ENCODE measurements at places on chromosomes 3 and 15.
A peak's percentile ranks its signal among the peaks of the same experiment; 100 is the strongest.

- DNase-seq, result no peak
These were observed 782.2 kb downstream of the VGLL3 start for GRCh38 chr3:86208772-86209171.

- DNase-seq, result no peak
These were observed 180.0 kb downstream of the CD47 start for GRCh38 chr3:107910713-107911259.

DNA sequence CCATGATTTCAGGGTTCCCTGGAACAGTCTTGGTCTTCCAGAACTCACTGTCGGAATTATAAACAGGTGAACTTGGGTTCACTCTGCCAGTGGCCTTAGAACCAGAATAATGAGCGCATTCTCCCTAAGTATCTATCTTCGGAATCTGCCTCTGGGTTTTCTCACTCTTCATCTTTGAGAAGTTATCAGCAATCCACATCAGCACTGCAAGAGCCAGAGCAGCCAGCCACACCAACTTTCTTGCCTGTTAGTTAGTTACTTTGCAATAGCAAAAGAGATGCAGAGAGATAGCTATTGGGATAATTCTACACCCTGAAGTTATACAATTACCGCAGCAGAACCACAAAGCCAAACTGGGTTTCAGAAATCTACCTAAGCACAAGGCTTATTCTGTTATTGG, 25.8 kb downstream of the GLB1 start:
- DNase-seq, result no peak

DNA sequence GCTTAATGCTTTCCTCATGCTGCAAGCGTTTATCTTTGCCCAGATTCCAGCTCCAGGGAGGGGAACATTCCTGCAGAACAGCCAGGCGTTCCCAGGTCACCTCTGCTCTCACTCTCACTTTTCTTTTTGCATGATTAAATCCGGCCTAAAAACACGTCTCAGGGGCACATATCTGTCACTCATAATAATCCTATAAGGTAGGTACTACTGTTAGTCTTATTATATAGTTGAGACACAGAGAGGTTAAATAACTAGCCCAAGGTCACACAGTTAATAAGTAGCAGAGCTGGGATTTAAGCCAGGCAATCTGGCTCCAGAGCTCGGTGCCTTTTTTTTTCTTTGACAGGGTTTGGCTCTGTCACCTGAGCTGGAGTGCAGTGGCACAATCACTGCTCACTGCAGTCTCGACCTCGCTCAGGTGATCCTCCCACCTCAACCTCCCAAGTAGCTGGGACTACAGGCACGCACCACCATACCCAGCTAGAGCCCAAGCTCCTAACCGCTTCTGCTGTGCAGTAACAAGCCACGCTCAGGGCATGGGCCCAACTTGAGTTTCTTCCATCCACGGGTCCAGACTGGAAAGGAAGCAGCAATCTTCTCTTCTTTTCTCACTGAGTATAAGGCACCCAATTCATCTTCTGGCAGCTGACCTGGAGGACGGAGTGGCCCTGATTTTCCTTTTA, 96.5 kb downstream of the LIPC start:
- DNase-seq, result no peak

GRCh38 chr15:51281368-51281967, 56.9 kb downstream of the CYP19A1 start:
- no peak for DNase-seq

- no peak for DNase-seq
These were observed 51.9 kb downstream of the RPLP1 start for GRCh38 chr15:69504352-69505040.

GRCh38 chr3:149604125-149604875, 53.5 kb downstream of the WWTR1 start:
- DNase-seq, result no peak

DNA sequence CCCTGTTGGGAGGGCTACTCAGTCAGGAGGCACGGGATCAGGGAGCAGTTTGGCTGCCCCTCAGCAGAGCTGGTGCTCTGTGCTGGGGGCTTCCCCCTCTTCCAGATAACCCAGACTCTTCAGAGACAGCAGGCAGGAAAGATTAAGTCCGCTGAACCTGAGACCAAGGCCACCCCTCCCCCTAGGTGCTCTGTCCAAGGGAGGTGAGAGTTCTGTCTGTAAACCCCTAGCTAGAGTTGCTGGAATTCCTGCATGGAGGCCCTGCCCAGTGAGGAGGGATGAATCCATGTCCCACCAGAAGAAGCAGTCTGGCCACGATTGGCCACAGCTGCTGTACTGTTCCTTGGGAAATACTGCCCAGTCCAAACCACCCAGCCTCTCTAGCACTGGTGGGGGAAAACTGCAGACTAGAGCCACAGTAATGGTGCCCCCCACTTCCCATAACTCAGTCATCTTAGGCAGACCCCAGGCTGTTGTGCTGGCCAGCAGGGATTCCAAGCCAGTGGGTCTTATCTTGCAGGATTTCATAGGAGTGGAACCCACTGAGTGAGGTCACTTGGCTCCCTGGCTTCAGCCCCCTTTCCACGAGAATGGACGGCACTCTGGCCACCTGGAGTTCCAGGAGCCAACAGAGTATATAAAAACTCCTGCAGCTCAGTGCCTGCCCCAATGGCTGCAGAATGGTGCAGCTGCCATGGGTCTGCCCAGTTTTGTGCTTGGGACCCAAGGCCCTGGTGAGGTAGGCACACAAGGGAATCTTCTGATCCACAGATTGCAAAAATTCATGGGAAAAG, 42.9 kb downstream of the NPAP1 start:
- DNase-seq, result no peak

DNA sequence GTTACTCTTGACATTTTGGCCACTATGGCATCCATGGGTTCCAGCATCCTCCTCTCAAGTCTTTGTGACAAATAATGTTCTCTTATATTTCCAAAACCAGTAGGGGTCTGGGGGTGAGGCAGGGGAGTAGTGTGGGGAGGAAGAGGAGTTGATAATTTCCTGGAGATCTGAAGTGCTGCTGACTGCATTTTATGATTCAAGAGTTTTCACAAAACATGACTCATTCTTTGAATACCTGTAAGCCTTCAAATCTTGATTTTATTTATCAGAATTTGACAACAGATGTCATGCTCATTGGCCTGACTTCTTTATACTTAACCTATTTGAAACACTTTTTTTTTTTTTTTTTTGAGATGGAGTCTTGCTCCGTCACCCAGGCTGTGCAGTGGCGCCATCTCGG, 98.8 kb upstream of the PLXND1 start:
- no peak for DNase-seq

GRCh38 chr3:160003520-160004128, 15.0 kb downstream of the IL12A start:
- DNase-seq, result peak; percentile 18

GRCh38 chr15:93372208-93372864, 283.3 kb upstream of the RGMA start:
- DNase-seq, result no peak

DNA sequence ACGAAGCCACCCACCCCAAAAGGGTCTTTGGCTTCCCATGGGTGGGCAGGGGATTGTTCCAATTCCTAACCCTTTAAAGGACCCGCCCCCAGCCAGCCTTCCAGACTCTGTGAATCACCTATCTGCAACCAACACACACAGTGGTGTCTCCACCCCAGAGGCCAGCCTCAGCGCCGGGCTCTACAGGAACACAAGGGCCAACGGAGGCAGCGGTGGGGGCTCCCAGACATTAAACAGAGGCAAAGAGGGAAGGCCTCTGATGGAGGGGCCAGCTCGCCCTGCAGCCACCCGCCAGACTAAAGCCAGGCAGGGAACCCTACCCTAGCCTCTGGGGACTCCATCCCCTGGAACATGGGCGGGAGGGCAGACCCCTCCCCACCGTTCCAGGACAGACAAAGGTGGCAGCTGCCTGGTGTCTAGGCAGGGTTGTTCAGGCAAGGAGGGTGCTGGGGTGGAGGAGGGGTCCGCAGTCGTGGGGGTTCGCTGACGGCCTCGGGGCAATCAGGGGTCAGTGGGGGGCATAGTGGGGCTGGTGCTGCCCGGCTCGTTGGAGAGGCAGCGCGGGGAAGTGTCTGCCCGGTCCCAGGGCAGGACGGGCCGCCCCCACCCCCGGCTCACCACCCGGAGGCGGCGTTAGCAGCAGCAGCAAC, 448 bp downstream of the SHISA5 start:
- DNase-seq, result no peak

DNA sequence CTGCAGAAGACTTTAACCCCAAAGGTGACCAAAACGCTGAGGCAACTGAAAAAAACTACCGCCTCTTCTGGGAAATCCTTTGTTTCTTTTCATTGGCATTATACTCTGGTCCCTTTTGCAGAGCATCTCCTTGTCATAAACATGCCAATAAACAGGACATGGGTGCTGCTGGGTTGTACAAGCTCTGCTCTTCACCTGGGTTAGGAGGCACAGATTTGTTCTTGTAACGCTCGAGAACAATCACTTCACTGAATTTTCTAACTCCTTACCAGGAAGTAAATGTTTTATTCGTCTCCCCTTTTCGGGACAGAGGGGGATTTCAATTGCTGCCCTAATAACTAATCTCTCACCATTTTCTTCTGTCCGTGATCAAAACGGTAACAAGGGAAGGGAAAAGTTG, 1.3 kb downstream of the PLCH1 start:
- DNase-seq, result no peak

DNA sequence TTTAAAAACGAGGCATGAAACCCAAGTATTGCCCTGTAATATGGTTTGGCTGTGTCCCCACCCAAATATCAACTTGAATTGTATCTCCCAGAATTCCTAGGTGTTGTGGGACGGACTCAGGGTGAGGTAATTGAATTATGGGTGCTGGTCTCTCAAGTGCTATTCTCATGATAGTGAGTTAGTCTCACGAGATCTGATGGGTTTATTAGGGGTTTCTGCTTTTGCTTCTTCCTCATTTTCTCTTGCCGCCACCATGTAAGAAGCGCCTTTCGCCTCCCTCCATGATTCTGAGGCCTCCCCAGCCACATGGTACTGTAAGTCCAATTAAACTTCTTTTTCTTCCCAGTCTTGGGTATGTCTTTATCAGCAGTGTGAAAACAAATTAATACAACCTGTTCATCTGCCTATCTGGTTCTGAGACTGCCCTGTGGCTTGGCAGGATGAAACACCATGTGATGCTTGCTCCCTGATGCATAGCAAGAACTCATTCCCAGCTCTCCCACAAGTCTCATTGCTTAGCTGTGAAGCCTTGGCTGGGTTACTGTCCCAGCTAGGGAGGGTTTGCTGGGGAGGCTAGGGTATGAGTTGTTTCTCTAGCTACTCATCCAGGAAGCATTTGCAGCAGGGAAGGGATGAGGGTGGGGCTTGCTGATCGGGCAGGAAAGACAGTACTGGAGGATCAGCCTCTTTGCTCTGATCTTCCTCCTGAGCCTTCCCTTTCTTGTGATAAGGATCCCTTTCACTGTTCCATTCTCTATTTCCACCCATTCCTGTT, 3.7 kb upstream of the SQOR start:
- DNase-seq, result no peak

GRCh38 chr3:105139881-105140560, 226.7 kb upstream of the ALCAM start:
- DNase-seq, result no peak

DNA sequence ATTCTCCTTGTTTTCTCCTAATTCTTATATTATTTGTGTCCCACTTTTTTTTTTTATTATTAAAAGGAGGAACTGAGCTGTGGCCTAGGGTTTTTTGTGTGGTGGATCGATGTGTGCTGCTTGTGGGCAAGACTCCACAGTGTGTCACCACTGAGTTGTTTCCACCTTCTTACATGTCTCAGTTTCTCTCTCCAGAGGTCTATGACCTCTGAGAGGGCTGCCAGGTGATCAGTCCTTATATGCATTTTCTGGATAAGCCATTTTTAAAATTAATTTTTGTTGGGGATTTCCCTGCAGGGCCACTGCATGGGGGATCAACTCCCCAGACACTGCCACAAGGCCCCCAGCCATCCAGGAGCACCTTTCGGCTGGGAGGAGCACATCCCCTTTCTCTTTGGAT, 27.8 kb downstream of the IQCF6 start:
- no peak for DNase-seq

- DNase-seq, result no peak
These were observed 70.1 kb downstream of the CCK start for GRCh38 chr3:42195879-42196330.

- DNase-seq, result no peak
These were observed 36.9 kb downstream of the HACD2 start for GRCh38 chr3:123547881-123548519.

- DNase-seq, result no peak
These were observed 138.3 kb downstream of the P3H2 start for GRCh38 chr3:189982321-189982945.

GRCh38 chr3:195198426-195199346, 72.3 kb downstream of the XXYLT1 start:
- no peak for DNase-seq

- DNase-seq, result no peak
These were observed 253.3 kb upstream of the LYSMD4 start for GRCh38 chr15:99986297-99987118.

DNA sequence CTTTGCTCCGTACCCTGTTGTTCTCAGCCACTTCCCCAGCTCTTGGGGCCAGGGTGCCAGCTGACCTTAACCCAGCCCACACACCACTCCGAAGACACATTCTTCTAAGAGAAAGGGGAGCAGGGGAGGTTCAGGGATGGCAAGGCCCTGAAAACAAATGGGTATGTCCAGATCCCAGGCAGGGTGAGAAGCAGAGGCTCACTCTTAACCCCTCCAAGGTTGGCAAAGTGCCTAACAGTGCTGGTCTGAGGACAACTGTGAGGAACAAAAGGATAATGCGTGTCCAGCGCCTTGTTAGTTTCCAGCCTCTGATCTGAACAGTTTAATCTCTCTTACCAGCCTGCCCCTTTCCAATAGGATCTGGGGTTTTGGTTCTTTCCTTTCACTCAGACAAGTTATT, 1.5 kb downstream of the TMEM44 start:
- no peak for DNase-seq

- no peak for DNase-seq
These were observed 54.4 kb downstream of the KLHL6 start for GRCh38 chr3:183500981-183501704.

DNA sequence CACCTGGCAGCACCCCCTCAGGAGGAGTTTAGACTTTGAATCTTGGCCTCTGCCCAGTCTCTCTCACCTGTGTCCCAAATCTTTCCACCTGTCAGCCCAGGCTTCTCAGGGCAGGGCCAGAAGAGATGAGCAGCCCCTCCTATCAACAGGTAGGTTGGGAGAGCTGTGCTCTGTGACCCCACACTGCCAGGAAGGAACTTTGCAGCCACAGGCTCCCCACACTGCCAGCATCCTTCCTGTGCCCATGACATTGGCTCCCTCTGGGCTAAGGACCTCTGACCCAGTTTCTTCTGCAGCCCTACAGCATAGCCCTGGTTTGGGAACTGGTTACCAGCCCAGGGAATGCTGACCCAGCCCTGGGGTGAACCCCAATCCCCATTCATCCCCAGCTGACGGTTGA, 115.7 kb upstream of the IQSEC1 start:
- no peak for DNase-seq

GRCh38 chr3:162171970-162172369, 675.4 kb downstream of the OTOL1 start:
- no peak for DNase-seq
